ENCODE measurements at places on chromosomes 5 and 9.

- DNase-seq, result no peak
Observed at GRCh38 chr5:72785801-72786200, 30.7 kb upstream of the TNPO1 start.

DNA sequence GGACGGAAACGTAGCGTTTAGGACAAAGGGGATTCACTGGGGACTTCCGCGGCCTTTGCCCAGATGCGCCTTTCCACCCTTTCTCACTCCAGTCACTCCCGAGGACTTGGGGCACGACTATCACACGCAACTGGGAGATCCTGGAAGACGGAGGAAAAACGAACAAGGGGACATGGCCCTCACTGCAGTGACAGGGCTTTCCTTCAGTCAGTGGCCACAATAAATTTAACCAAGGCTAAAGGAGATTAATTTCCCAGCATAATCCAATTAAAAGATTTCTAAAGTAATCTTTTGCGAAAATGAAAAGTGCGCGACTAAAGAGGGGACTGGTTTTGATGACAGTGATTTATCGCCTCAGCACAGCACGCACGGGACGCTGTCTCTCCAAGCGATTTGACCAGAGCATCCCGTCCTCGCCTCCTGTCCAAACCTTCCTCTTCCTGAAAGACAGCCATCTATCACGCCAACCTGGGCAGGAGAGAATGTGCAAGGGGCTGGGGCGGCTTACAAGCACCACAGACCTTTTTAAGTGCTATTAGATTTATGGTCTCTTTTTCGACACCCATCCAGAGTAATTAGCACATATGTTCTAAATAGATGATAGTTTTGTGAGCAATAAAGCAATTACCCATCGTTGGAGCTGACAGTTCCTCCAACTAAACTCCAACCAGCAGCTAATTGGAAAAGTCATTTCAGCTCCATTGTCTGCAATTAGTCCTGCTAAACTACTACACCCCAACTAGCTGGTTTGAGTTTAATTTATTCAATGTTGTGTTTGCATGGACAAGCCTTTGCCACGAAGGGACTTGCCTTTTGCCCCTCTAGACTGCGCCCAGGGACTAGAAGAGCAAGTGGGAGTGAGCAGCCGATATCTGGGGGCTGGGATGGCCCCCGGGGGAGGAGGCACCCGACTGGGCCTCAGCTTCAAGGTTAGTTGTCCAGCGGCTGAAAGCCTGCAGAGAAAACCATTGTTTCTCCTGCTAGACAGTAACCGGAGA lies 7.4 kb downstream of the NR2F1-AS1 start:
- DNase-seq, result no peak

GRCh38 chr9:126879288-126879687 lies 18.8 kb downstream of the ZBTB34 start:
- DNase-seq, result no peak

- DNase-seq, result no peak
Observed at GRCh38 chr9:113600023-113600823, 136.7 kb downstream of the RGS3 start.

- no peak for DNase-seq
Observed at GRCh38 chr5:120779674-120780073, 315.6 kb downstream of the PRR16 start.

GRCh38 chr9:38305582-38305981 lies 86.9 kb upstream of the ALDH1B1 start:
- no peak for DNase-seq

- DNase-seq, result no peak
Observed at GRCh38 chr5:142982821-142983200, 212.6 kb downstream of the ARHGAP26 start.
